ENCODE measurements at places on chromosomes 12 and 14. TPM values are rescaled to one million over a fixed set of nuclear protein-coding genes. Genes with fewer than 3 reads are reported as not detected.

DNA sequence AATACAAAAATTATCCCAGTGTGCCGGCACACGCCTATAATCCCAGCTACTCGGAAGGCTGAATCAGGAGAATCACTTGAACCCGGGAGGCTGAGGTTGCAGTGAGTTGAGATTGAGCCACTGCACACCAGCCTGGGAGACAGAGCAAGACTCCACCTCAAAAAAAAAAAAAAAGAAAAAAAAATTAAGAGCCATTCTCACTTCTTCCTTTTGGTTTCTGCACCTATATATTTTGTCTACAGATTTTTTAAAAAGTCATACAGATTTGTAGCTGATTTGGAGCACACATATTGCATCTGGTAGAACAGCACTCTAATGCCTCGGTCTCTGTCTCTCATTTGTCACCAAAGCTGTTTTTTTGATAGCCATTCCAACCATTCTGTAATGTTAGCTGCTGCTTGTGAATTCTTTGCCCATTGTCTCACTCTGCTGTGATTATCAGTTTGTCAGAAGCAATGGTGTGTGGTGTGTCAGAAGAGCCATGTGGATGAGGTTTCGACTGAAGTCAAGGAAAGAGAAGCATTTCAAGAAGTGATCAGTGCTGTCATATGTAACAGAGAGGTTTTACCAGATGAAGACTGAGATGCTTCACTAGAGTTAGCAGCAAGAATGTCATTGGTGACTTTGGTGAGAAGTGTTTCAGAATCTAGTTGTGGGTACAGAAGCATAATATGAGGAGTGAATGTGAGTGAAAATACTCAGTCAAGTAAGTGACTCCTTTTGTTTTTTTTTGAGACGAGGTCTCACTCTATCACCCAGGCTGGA lies 8.7 kb upstream of the KTN1 start:
- DNase-seq = no peak

DNA sequence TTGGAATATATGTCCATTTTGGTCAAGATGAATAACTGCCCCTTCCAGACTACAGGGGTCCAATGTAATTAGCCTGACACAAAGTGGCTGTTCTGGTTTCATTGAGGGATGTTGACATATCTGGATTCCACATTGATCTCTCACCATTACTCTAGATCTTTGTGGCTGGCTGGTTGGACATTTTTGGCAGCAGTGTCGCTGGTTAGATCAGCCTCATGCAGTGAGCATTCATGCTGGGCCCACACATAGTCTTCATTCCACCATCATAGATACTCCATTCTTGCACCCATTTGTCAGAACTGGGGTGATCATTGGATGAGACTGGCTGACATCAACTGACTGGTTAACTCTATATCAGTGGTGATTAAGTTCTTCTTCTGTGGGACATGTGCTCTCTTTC lies 74.4 kb downstream of the MGST1 start:
- no peak for DNase-seq

- DNase-seq = peak; percentile 52
Measured at GRCh38 chr12:132066345-132066685, 77.8 kb downstream of the DDX51 start.

DNA sequence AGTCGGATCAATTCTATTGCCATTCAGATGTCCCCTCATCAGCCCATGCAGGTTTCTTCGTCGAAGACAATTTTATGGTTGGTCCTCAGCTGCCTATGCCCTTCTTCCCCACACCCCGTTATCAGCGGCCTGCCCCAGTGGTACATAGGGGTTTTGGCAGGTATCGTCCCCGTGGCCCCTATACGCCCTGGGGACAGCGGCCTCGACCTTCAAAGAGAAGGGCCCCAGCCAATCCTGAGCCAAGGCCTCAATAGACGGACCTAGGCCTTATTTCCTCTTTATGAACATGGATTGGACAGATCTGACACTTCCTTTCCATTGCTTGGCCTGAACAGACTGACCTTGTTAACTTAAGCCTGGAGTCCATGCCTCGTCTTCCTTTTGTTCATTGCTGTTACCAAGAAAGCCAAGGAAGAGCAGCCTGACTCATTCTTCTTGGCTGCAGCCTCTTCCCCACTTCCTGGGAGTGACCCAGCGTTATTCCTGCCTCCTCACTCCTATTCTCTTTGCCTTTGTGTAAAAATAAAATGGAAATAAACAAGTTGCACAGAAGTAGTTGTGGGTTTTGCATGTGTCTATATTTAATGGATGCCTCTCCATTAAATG lies 156.5 kb upstream of the AMIGO2 start:
- DNase-seq = no peak

GRCh38 chr14:104290756-104291122 lies 152.4 kb downstream of the KIF26A start:
- no peak for DNase-seq

- no peak for DNase-seq
Measured at GRCh38 chr12:104510873-104511440, 54.2 kb downstream of the CHST11 start.

DNA sequence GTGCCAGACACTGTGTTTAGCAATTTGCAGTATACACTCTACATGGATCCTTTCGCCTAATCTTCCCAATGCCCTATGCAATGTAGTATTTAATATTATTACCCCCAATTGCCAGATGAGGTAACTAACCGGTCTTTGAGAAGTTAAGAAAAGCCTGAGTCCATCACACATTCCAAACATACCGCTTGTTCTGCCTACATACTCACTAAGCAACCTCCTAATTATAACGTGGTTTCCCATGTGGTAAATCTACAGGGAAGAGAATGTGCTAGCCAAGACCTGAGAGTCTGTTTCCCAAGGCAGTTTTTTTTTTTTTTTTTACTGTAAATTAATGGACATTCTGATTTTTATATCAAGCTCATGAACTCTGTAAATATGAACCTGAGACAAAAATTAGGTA lies 37.2 kb downstream of the ATP2B1 start:
- no peak for DNase-seq

GRCh38 chr12:68883151-68883550 lies 49.8 kb downstream of the CPM start:
- no peak for DNase-seq

GRCh38 chr12:98416845-98417244 lies 98.5 kb upstream of the TMPO start:
- DNase-seq = no peak

DNA sequence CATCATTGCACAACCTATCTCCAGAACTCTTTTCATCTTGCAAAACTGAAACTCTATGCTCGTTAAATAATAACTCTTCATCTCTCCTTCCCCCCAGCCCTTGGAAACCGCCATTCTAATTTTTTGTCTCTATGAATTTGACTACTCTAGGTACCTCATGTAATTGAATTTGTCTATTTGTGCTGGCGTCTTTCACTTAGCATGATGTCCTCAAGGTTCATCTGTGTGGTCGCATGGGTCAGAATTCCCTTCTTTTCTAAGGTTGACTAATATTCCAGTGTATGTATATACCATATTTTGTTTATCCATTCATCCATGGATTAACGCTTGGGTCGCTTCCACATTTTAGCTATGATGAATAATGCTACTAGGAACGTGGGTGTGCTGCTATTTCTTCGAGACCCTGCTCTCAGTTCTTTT lies 80.1 kb downstream of the PLXNC1 start:
- DNase-seq = no peak

DNA sequence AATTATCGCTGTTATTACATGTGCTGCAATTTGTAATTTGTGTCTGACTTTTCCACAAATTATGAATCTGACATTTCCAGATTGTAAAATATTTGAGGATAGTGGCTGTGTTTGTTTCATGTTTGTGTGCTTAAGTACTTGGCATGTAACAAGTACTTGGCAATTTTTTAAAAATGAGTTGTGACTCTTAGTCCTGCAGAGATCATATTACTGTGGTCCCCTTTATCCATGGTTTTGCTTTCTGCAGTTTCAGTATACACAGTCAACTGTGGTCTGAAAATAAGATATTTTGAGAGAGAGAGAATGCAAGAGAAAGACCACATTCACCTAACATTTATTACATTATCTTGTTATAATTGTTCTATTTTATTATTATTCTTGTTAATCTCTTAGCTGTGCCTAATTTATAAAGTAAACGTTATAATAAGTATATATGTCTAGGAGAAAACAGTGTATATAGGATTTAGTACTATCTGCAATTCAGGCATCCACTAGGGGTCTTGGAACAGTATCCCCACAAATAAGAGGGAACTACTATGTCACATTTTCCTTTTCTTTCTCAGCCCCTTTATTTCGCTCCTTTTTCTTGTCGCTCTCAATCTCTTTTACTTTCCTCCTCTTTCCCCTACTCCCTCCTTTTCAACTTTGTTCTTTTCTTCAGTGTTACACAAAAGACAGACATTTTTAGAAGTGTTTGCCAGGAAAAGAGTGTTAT lies 176.1 kb downstream of the FUT8 start:
- DNase-seq = no peak

GRCh38 chr14:59695198-59695597 lies 118.6 kb upstream of the CCDC175 start:
- DNase-seq = no peak

- no peak for DNase-seq
Measured at GRCh38 chr12:91106283-91106682, 5.0 kb downstream of the LUM start.

DNA sequence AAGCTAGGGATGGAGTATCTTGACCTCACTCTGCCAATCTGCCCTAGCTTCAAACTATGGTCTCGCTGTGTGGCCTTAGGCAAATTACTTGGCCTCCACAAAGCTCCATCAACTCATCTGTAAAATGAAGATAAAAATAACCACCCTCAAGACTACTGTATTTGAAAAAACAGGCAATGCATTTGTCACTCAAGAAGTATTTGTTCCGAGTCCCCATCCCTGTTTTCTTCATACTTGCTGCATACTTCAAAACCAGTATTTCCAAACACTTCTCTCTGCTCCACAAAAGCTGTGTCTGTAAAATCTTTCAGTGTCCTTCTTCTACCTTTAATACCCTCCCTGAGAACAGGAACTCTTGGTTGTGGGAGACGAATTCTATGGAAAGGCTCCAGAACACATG lies 47.9 kb downstream of the GTF2A1 start:
- DNase-seq = no peak

DNA sequence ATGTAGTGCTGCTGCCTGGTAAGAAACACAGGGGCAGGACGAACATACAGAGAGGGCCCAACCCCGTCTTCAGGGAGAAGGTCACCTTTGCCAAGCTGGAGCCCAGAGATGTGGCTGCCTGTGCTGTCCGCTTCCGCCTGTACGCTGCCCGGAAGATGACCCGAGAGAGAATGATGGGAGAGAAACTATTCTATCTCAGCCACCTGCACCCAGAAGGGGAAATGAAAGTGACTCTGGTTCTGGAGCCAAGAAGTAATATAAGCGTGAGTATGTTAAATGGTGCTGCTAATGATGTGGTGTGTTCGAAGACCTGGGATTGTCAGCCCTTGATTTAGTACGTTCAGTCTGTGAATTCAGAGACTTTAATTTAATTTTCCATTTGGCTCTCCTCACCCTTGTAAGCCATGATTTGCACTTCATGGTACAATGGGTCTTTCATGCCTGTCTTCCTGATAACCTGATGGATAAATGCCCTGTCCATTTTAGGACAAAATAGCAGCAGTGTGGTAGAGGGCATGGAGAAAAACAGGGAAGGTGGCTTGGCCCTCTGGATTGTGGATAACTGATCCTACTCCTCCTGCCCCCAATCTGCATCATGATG lies 318.9 kb downstream of the SNAPC1 start:
- DNase-seq = no peak

DNA sequence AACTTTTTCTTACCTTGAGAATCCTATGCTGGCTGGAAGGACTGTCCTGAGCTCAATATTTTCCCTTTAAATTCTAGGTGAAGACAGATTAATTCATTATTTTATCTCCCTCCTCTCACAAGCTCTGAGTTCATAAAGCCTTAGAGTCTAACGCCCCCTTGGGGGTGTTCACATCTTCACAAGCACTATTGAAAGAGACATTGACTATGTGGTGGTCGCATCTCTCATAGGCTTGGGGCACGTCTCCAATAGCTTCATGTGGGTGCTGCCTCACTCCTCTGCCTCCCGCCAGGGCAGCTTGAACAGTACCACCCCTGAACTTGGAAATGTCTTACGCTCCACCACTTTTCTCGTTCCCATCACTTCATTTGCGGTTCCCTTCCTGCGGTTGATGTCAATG lies 106.2 kb downstream of the UNC79 start:
- no peak for DNase-seq

- no peak for DNase-seq
Measured at GRCh38 chr12:46439793-46440511, 67.4 kb upstream of the SLC38A2 start.

- DNase-seq = no peak
Measured at GRCh38 chr14:103204852-103205540, 81.7 kb downstream of the TNFAIP2 start.

DNA sequence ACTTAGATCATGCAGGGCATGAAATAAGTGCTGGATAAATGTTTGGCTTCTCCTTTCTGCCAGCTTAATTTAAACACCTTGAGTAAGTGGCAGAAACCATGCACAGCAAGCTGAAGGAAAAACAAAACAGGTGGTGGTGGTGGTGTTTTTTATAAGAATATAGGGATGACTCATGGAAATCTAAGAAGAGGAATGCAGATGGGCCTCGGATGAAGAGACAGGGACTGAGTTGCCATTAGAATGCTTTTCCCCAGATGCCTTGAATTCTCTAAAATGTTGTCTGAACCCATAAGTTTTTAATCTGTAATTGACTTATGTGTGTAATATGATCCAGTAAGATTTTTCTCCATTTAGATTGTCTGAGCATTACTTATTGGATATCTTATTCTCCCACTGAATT lies 93.1 kb upstream of the ZDHHC17 start:
- no peak for DNase-seq

DNA sequence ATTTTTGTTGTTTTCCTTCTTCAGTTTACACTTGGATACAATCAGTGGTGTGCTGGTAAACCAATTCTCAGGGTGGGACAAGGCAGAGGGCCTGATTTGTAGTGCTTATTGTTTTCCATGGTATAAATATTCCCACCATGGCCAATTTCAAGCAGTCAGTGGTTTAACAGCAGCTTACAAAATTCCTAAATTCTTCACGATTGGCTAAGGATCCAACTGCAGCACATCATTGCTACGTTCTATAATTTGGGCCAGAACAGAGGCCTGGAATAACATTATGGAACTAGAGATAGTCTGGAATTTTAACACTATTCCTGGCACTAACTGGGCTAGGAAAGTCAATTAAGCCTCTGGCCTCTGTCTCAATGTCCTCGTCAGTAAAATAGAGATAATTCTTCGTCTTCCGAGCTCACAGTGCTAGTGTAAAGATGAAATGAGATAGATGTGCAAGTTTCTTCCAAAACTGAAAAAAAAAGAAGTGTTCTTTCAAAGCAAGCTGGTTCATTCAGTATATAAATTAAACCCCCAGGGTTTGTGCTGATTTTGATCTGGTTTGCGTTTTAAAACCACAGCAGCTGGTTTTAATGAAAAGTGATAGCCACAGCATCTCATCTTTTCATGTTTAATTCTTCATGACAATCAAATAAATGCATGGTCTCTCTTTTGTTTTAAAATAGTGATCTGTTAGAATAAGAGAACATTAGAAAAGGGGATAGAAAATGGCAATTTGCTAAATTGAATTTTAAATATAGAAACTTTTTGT lies 104.1 kb downstream of the EPS8 start:
- no peak for DNase-seq

NINJ2 gene
- total RNA-seq = 6.7 TPM

RD3L gene
- total RNA-seq = not detected

CYP46A1 gene
- total RNA-seq = 0.20 TPM

LRRK2 gene
- 0.02 TPM for total RNA-seq

METTL17 gene
- total RNA-seq = 97.4 TPM

KERA gene
- not detected for total RNA-seq

PRR4 gene
- total RNA-seq = 2.5 TPM

RILPL1 gene
- 0.79 TPM for total RNA-seq

MYBPC1 gene
- not detected for total RNA-seq

RERG gene
- total RNA-seq = 0.21 TPM
